ENCODE measurements at places on chromosomes 5 and 9. TPM values are rescaled to one million over a fixed set of nuclear protein-coding genes. Genes with fewer than 3 reads are reported as not detected.

DNA sequence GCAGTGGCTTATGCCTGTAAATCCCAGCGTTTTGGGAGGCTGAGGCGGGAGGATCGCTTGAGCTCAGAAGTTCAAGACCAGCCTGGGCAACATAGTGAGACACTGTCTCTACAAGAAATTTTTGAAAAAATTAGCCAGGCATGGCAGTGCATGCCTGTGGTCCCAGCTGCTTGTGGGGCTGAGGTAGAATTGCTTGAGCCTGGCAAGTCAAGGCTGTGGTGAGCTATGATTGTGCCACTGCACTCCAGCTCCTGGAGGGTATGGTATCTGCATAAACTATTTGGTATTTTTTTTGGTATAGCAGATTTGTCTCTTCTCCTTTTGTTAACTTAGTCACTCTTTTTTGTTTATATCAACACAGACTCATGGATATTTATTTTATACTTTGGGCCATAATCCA is 61.5 kb upstream of the TEX48 start:
- no peak overlapping the region for H3K4me3 ChIP-seq
- H3K27ac ChIP-seq: no peak overlapping the region
- H3K4me1 ChIP-seq: peaks cover 14% of the 10 kb centered on the region
- DNase-seq: no peak
- no peaks in the 10 kb centered on the region for H3K27me3 ChIP-seq

DNA sequence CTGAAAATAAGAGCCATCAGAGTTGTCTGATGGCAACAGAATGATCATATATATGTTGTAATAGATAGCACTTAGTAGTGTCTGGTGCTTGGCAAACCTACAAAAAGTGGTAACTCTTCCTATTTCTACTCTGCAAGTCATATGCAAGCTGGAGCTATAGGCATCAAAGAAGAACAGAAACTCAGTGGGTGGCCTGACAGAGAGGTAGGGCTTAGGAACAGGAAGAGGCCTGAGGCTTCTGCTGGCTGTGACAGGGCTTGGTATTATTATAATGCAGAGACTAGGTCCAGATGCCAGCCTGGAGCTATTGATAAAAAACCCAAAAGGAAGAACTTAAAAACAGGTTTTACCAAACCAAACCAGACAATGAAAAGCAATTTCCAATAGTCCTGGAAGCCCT is 4.4 kb upstream of the DIAPH1 start:
- H3K27ac ChIP-seq: no peak overlapping the region
- H3K36me3 ChIP-seq: peaks cover 13% of the 10 kb centered on the region
- no peak for DNase-seq

The AHRR gene
- polyA plus RNA-seq: 7.1 TPM

The PCDHGA8 gene
- 0.43 TPM for polyA plus RNA-seq

- no peak overlapping the region for H3K4me3 ChIP-seq
- DNase-seq: no peak
- H3K36me3 ChIP-seq: no peaks in the 10 kb centered on the region
- no peak overlapping the region for H3K27ac ChIP-seq
- H3K27me3 ChIP-seq: no peaks in the 10 kb centered on the region
- H3K4me1 ChIP-seq: no peaks in the 10 kb centered on the region
Observed at GRCh38 chr9:27540502-27540901, 10.9 kb upstream of the MOB3B start.

The PLAC8L1 gene
- polyA plus RNA-seq: 0.80 TPM

DNA sequence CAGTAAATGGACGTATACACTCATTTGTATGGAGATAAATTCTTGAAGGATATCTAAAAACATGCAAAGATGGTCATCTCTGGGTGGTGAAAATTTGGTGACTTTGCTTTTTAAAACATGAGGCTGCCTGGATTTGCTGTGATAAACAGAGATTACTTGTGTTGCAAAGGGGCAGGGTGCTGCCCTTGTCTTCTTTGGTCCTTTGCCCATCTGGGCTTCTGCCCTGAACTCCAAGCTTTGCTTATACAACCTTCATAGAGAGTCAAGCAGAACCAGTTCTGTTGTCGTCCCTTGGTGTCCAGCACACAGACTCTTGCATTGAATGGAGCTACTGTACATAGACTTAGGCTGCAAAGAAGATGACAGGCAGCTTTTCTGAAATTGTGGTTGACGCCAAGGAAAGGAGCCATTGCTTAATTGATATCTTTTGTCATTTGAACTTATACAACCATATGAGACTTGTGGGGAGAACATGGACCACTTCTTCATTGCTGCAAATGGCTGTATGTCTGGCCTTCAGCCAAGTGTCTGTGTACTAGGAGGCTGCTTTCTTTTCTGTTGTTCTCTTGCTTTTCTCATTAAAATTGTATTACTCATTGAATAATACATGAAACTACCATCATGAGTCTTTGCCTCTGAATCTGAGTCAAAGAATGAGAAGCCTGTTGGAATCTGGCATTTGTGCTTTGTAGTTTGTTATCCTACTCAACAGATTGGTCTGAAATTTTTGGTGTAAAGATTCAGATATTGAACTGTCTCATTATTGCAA is 152.5 kb downstream of the DMRT2 start:
- H3K36me3 ChIP-seq: no peaks in the 10 kb centered on the region
- no peaks in the 10 kb centered on the region for H3K4me1 ChIP-seq
- no peak overlapping the region for H3K27ac ChIP-seq
- H3K4me3 ChIP-seq: no peak overlapping the region

The AQP7 gene
- not detected for polyA plus RNA-seq

The PSAT1 gene
- polyA plus RNA-seq: 15.2 TPM

The FSTL4 gene
- 0.21 TPM for polyA plus RNA-seq

DNA sequence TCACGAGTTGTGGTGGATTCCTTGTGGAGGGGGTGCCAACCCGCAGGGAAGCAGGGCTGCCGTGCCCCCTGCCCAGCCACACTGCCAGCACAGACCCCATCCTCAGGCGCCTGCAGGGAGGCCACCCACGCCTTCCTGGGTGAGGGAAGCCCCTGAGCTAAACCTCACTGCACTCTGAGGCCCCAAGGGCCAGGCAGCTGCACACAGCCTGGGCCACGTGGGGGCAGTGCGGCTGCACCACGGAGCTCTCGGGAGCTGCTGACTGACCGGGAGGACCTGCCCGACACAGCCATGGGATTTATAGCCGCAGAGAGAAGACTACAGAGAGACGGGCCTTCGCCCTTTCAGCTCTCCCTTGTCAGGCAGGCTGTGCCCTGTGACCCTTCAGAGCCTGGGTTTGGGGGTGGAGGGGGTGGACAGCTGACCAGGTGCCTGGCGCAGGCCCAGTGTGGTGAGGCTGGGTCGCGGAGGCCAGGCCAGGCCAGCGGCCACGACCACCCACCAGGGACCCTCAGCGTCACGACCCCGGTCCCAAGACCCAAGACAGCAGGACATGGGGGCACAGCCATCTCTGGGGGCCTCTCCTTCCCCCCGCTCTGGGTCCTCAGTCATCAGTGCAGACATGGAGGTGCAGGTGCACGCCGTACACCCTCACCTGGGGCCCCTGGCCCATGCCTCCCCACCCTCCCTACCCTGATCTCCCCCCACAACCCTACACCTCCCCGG is 4.3 kb upstream of the AHRR start:
- H3K4me1 ChIP-seq: peaks cover 8% of the 10 kb centered on the region
- peaks cover 14% of the 10 kb centered on the region for H3K36me3 ChIP-seq
- H3K4me3 ChIP-seq: no peak overlapping the region
- H3K27ac ChIP-seq: no peak overlapping the region

The GM2A gene
- 14.0 TPM for polyA plus RNA-seq

The GHR gene
- 0.22 TPM for polyA plus RNA-seq

The MORN5 gene
- not detected for polyA plus RNA-seq

All from endothelial cell of umbilical vein (primary cell).